Memory B cell (primary cell): ENCODE measurements at places on chromosomes 3 and 15.

DNA sequence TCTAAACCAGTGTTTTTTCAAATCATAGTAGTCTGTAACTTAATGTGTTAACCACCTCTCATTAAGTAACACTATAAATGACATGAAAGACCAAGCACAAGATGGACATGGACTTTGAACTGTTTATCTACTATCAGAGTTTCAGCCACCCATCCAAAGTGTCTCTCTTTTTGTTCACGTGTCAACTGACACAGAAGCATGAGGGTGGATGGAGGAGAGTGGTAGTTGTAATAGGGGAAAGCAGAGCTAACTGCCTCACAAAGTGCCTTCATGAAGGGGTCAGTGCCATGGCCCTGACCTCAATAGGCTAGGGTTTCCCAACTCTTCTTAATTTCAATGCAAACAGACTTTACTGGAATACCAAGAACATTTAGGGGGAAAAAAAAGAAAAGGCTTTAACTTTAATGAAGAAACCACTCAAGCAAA lies 32.1 kb upstream of the TRPM7 start:
- DNase-seq, result no peak

DNA sequence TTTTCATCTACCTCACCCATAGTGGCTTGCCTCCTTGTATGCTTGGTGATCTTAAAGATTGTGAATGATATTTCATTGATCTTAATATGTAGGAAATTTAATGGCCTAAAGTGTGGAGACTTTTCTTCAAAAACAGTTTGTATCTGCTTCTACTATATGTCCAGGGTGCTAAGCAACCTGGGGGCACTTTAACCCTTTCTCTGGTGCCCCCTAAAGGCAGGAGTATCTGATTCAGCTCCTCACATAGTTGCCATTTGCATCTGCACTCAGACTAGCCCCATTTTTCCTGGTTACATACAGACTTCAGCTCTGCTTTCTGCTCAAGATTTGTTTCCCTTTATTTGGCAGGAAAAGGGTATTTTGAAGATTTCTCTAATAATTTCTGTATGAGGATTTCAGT lies 5.2 kb upstream of the PFN2 start:
- no peak for DNase-seq

GRCh38 chr3:29281344-29282241 lies 722 bp downstream of the RBMS3 start:
- no peak for DNase-seq

GRCh38 chr3:22045882-22046281 lies 294.9 kb upstream of the ZNF385D start:
- DNase-seq, result no peak

DNA sequence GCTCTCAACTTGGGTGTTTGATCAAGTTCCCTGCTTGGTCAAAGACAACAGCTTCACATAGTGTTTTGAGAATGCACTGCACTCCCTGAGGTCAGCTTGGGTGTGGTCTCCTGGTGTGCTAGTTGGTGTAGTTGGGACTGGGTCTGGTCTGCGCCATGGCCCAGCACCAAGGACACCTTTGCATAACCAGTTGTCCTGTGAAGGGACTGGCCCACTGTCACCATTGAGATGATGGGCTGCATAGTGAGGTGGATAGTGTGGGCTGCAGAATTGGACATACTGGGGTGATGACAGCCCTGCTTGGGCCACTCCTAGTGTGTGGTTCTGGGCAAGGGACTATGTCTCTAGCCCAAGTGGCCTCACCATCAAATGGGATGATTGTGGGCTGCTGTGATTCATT lies 9.5 kb downstream of the RPSA start:
- DNase-seq, result no peak

- DNase-seq, result no peak
These were observed 12.3 kb downstream of the SPTBN5 start for GRCh38 chr15:41881550-41881919.

GRCh38 chr3:194814878-194815357 lies 129.2 kb downstream of the FAM43A start:
- DNase-seq, result no peak

DNA sequence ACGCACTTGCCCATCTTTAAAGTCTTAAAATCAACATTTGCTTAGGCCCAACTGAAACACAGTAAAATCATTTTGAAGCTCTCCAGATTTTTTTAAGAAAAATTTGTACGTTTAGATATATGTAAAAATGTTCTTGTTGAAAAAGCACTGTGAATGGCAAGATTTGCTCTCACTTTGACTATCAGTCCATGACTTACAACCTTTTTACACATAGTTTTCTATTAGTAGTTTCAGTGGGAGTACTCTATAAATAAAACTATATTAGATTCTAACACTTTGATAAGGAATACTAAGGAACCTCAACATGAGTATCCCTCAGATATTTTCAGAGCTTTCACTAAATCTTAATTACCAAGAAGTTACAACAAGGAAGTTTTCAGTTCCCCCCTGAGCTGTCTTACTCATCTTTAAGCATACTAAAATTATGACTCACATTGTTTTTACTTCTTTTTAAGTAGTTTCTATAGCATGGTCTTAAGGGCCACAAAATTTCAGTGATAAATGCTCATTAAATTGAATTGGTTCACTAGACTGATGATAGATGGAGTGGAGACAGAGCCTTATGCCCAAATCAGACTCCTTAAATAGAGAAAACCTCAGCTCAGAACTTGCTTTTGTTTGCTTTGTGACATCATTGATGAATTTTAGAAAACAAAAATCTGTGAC lies 31.6 kb upstream of the RAP2B start:
- no peak for DNase-seq

- peak; percentile 30 for DNase-seq
These were observed 6.3 kb upstream of the CDC25A start for GRCh38 chr3:48194446-48195071.

GRCh38 chr3:183714622-183715021 lies 17.0 kb downstream of the YEATS2 start:
- DNase-seq, result no peak

DNA sequence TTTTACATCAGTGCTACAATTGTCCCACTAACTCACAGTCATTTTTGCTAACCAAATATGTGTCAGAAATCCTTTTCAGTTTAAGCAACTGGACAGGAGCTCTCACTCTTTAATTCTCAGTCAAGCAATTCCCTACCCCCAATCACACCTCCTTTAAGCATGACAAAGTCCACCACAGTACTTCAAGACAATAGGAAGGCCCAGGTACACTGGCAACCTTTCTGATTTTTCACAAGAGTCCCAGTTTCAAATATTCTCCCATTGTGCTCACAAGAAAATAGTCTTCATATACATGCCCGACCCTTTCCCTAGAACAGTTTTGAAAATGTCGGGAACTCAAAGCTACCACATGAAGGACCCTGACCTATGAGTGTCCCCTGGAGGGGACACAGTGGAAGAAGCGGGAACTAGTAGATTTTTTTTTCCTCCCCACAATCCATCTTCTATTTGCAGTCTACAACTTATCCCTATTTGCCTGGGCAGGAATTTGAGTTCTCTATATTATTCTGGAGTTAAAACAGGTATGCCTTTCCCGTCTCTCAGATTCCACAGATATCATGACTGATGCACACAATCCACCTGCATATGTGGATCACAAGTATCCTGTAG lies 413.5 kb downstream of the TIGIT start:
- DNase-seq, result no peak

DNA sequence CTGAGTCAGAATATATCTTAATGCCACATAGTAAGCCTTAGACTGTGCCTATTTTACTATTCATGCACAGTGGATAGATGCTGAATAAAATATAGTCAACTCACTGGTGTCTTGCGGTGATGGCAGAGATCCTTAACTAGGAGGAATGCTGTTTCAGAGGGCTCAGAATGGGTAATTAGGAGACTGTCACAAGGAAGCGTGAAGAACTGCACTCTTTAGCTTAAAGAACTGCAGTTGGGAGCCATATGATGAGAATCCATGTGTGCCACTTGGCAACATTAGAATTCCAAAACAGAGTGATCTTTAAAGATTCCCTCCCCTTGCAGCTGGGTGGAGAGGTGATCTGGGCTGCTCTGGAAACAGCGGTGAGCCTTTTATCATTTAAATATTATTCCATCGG lies 357.6 kb downstream of the MCTP2 start:
- DNase-seq, result no peak

GRCh38 chr3:23741036-23741706 lies 64.6 kb upstream of the UBE2E1 start:
- DNase-seq, result no peak

- DNase-seq, result no peak
These were observed 678.8 kb downstream of the MCTP2 start for GRCh38 chr15:94910166-94910565.

DNA sequence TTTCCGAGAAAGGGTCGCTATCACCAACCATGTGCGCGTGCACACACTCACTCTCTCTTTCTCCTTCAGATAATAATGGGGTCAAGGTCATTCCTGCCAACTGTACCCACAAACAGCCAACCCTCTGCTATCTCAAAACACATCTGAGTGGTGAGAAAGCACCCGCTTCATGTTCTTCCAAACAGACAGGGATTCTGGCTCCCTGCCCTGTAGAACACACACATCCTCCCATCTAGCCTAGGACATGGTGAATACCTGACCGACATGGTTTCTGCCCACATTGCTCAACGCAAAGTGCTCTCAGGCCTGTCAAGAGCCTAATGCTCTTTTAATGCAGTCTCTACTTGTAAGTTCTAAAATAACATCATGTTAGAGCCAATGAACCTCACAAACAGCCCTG lies 302.2 kb downstream of the FOXP1 start:
- DNase-seq, result no peak

DNA sequence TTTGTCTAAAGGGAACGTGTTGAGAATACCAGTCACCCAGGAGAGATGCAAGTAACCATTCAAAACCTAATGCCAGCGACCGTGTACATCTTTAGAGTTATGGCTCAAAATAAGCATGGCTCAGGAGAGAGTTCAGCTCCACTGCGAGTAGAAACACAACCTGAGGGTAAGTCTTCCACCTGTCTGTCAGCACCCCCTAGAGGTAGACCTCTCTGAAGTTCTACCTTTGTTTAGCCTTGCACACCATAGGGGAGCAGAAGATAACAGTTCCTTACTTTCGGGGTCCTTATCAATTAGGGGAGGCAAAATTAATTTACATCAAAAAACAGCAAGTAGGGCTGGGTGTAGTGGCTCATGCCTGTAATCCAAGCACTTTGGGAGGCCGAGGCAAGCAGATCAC lies 124.4 kb downstream of the HCN4 start:
- no peak for DNase-seq

DNA sequence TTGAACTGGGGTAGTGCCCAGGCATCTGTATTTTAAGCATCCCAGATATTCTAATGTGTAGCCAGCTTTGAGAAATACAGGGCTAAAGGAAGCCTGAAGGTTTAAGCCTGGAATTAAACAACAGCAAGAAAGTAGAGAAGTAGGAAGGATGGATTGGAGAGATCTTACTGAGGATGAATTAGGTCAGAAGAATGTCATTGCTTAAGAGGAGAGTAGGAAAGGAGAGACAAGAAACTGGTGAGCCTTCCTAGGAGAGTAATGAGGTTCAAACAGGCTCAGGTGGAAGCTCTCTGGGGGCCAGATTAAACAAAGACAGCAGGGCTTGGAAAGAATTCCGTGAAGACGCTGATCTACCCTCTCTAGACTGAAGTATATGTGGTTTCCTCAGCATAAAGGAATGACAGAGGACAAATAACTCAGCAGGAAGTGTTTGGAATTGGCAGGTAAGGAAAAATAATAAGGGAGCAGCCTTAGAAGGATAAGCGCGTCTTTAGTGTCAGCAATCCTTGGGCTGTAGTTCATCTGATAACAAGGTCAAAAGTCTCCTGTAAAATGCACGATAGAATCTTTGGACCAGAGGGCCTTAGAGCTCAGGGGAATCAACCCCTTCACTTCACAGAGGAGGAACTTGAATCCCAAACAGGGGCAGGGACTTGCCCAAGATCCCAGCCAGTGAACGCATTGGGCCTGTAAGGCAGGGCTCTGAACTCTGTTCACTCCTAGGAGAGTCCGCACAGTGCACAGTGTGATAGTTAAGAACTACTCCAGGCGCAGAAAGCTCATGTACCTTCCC lies 90.9 kb downstream of the TP63 start:
- DNase-seq, result no peak

DNA sequence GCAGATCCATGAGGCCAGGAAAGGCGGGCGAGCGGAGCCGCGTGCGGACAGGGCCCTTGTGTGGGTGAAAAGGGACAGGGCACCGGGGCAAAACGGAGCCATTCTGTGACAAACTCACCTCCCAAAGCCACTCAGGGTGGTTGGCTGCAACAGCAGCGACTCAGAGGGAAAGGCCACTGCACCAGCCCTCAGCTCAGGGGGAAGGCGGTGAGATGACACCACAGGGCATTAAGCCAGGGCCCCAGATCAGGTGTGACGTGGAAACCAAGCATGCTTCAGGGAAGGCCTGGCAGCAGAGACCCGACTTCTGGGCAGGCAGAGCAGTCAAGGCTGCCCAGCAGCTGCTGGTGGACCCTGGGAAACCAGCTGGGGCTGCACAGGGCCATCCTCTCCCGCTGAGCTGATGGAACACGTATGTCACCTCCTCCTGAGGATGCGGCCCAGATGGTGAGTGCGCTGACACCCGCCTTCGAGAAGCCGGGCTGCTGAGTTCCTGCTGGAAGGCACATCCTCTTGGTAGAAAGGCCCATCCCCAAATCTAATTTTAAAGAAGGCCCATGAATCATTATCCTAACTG lies 82.3 kb downstream of the CHSY1 start:
- no peak for DNase-seq

DNA sequence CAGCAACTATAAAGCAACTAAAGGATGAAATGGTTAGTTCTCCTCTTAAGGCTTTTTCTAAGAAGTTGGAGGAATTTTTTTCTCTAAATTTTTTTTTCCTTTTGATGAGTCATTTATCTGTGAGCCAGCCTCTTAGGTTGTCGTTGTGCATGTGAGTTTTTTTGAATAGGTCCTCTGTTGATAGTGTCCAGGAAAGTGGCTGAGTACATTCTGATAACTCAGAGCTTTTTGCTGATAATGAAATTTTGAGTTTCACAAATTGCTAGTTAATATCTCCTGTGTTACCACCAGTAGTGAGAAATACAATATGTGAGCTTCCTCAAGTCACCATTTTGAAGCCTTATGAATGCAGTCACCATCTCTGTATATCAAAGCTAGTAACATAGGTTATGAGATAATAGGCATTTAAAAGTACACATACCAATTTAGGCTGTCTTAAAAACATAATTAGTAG lies 7.1 kb upstream of the LXN start:
- no peak for DNase-seq

DNA sequence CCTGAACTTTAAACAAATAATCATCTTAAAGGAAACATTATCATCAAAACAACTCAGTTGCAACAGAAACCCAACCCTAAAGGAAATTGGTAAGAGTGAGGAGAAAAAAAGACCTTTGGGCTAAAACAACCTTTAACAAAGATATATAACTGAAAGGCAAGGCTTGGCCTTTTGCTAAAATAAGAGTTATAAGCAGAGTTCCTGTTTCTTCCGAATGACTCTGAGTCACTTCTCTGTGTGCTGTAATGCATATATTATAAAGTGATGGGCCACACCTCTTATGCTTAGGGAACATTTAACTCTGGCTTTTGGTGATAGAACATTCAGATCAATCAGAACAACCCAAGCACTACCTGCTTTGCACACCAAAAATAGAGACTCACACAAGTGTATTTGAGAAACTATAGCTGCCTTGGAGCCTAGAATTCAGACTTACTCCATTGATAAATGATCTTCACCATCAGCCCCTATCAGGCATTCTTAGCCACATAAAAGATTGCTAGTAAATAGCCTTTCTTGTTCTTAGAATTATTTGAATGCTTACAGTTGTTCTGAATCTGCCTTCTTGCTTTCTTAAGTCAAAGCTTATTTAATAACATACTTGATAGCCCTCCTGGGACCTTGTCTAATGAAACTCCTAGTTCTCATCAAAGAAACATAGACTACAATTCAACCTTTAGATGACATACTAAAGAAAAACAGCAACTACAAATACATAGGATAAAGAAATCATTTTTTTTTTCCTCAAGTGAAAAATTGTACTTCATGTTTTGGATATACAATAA lies 294.2 kb upstream of the SEMA6D start:
- DNase-seq, result no peak
